ENCODE measurements at places on chromosomes 6 and 20.

GRCh38 chr6:10221178-10221577 lies 193.7 kb downstream of the TFAP2A start:
- no peak for DNase-seq

- no peak for DNase-seq
These were observed 69.9 kb downstream of the MRPL14 start for GRCh38 chr6:44057238-44057930.

DNA sequence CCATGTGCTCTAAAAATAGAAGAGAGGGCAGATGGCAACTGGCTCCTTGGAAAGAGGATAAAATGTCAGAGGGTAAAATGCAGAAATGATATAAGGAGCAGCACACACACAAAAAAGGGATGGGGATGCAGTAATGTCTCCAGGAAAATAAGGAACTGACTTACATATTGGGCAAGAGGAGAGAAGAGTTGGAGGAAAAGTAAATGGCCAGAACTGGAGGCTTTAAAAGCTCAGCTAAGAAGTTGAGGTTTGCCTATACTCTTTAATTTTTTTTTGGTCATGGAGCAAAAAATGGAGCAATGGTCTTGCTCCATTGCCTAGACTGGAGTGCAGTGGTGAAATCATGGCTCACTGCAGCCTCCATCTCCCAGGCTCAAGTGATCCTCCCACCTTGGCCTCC lies 93.7 kb downstream of the SULF2 start:
- DNase-seq, result no peak

DNA sequence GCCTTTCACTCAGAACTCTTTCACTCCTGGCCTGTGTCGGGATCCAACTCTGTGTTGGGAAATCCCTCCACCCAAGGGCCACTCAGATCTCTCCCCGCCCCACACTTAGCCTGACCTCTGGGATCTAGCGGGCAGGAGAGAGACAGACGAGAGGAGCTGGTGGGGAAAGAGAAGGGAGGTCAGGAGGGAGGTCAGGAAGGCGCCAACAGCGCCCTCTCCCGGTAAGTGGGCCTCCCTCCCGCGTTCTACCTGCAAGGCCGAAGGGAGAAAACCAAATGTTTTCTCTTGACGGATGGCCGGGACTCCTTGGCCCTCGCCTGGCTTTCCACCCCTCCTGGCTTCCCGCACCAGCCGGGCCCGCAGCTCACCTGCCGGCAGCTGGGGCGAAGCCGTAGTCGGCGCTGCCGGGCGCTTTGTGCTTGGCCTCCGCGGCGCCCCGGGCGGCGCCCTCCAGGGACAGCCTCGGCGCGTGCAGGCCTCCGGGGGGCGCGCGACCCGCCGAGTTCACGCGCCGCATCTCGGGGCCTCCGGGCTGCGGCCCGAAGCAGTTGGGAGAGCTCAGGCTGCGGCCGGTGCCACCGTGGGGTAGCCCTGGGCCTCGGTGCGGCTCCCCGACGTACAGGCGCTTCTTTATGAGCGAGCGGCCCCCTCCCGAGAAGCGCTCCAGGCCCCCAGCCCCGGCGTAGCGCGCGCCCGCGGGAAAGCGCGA lies 38.2 kb downstream of the C6orf132 start:
- DNase-seq, result no peak

DNA sequence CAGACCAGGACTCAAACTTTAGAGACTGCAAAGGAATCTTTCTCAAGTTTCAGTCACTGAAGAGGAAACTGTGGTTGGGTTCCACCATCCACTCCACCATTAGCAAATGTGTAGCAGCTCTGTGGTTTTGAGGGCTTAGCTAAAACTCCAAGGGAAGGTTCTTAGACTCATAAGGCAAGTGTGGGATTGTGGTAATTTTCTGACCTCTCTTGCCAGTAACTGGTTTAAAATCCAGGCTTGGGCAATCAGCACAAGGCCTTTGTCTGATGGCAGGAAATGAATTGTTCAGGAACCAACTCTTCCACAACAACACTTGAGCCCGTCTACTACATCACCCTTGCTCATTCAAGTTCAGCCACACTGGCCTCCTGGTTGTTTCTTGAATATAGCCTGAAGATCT lies 68.6 kb upstream of the FBXL4 start:
- DNase-seq, result no peak

DNA sequence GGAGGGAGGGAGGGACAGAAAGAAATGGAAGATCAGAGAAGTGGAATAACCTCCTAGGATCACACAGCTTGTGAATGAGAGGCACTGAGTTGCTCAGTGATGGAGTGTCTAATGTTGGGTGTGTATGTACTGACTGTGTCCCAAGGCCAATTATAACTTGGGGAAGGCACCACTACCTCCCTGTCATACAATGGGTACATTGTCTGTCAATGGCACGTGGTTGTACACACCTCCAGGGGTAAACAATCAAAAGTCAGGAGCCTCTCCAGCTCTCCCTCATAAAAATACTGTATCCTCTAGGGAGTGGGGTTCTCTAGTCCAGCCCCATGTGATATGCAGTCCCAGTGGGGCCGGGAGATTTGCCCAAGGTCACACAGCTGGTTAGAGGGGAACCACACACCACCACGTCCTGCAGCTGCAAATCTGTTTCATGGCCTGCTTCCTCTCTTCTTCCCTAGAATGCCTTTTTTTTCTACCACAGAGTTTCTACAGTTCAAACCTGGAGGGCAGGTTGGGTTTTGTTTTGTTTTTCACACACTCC lies 112.5 kb downstream of the SNX5 start:
- no peak for DNase-seq

DNA sequence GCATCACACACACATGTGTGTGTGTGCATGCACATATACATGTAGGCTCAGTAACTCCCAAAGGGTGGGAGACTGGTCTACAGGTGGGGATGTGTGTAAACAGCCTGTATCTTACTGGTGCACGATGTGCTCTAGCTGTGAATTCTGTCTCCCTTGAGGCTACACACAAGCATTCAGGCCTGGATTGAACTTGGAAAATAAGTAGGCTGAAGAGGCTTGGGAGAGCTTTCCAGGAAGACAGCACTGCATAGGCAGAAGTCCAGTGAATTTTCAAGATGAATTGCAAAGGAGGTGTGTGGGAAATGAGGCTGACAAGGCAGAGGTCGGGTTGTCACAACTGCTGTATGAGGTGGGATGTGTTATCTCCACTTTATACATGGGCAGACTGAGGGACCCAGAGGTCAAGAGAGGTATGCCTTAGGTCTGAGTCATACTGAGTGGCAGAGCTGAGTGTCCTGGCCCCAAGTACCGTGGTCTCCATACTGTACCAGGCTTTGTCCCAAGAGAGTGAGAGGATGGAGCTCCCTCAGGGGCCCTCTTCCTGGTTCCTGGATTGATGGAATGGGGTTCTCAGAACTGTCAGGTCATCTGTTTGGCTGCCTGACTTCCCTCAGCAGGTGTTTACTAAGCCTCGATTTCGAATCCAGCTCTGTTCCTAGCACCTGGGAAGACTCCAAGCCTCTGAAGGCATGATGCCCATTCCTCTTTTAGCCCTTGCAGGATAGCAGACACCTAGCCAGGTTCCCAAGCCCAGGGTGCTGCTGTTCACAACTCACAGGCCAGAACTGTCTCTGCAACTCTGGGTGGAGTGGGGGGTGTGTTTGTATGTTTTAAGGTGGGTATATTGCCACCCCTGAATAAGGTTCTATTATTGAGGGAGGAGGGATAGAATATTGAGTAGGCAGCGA lies 14.4 kb downstream of the SNPH start:
- DNase-seq, result no peak

- no peak for DNase-seq
These were observed 30.3 kb upstream of the ZBTB22 start for GRCh38 chr6:33347816-33348215.

DNA sequence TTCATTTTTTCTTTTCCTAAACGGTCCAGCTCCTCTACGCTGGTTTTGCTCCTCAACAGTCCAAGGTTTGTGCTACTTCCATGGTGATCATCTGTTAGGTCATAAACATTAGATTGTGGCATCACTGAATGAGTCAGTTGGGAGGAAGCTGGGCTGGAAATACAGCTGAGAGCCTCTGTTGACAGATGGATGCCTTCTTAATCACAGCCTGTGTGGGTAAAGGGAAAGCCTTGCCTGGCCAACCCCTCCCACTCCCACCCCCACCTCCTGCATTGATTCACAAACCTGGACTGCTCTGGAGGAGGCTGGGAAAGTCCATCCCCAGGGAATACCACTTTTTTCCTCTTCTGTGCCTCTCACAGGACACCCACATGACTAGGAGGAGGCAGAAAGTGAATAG lies 180.6 kb upstream of the CCN2 start:
- DNase-seq, result no peak

DNA sequence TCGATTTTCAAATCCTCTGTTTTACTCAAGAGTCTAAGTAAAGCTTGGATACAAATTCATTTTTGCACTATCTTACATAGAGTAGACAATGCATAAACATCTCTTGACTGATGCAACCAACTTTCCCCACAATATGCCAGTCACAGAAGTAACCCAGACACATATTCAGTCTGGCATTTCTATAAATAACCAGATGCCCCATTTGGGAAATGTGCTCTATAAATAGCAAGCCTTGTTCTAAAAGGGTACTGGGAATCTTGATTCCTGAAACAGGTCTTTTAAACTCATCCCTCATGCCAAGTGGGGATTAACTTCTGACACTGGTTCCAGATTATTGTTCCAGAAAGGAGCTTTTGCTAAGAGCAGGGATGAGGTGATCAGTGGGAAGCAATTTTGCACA lies 411.7 kb downstream of the EPM2A start:
- no peak for DNase-seq

GRCh38 chr6:27297857-27298730 lies 14.0 kb downstream of the POM121L2 start:
- no peak for DNase-seq

- DNase-seq, result no peak
These were observed 184.6 kb downstream of the ESR1 start for GRCh38 chr6:151992091-151992490.

- DNase-seq, result no peak
These were observed 929.5 kb downstream of the KIF16B start for GRCh38 chr20:15643713-15644112.

- DNase-seq, result no peak
These were observed 44.3 kb downstream of the JARID2 start for GRCh38 chr6:15290067-15290680.

DNA sequence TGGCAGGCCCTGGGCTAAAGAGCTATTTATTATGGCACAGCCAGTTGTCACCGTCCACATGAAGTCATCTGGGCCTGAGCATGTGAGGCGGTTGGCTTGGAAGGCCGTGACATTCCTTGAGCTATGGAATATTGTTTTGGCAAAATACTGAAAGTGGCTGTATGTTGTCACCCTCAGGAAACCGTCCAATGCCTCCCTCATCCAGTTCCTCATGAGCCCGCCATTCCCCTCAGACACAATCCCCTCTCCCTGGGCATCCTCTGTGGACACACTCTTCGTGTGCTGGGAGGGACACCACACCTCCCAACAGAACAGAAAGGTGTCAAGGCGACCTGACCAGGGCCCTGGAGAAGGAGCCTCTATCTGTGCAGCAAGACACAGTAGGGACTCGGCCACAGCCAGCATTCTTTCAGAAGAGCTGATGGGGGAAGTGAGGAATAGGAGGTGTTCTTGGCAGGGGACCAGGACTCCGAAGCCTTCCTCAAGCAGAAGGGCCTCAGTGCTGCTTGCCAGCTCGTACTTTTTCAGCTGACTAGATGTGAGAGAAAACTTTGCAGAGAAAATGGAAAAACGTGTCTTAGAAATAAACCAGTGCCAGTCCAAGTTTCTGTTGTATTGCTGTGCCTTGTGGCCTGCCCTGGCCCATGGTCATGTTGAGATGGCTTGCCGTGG lies 120.5 kb downstream of the SOD2 start:
- no peak for DNase-seq

DNA sequence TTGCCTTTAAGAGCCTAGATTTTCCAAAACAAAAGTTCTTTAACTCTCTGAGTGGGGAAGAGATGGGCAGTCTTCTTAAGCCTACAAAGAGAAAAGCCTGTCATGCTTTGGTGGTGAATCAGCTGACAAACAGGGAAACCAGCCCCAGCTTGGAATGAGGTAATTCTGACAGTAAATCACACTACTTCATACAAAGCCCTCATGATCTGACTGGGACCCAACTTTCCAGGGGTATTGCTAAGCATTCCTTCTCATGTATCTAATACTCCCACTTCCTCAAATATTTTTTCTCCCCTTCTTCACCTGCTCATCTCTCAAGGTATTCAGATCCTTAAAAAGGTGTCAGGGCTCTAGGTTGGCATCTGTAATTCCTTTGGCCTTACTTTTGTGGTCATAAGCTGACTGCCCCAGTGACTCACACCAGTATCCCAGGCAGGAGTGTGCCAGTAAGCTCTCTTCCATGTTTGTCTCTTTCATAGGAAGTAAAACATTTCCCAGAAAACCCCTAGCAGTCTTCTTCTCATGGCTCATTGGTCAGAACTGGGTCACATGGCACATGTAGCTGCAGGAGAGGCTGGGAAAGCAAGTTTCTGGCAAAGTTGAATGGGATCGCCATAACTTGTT lies 15.0 kb upstream of the TBC1D22B start:
- no peak for DNase-seq

DNA sequence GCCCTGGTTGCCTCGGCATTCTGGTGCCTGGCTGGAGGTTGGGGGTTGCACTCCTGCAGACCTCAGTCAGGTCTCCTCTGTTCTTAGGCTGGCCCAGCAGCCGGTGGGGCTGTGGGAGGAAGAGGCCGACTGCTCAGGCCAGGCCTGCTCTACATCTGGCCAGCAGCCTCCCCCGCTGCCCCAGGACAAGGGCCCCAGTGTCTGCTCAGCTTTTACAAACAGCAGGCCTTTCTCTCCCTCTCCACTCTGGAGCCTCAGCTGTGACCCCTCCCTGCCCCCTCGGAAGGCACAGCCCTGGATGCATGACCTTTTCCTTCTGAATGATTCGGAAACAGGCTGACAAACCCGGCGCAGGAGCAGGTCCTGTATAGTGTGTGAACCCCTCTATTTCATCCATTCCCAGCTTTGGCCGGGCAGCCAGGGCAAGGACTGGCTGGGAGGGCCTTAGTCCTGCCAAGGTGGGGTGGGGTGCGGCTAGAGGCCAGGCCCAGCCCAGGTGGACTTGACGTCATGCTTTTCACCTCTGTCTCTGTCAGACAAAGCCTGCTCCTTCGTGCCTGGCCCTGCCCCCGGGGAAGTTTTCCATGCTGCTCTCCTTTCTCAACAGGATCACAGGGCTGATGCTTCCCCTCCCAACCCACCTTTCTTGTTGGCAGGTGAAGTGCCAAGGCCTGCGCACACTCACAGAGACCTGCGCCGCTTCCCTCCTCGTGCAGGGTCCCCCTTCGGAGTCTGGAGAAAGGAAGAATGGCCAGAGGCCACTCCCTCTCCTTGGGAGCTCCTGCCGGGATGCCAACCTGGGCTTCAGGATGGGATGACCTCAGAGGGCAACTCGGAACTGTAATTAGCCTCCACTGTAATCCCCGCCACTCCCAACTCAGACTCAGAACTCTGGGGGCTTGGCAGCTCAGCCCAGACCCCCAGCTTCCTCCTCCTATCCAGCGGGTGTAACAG lies 10.1 kb upstream of the ITPR3 start:
- no peak for DNase-seq

DNA sequence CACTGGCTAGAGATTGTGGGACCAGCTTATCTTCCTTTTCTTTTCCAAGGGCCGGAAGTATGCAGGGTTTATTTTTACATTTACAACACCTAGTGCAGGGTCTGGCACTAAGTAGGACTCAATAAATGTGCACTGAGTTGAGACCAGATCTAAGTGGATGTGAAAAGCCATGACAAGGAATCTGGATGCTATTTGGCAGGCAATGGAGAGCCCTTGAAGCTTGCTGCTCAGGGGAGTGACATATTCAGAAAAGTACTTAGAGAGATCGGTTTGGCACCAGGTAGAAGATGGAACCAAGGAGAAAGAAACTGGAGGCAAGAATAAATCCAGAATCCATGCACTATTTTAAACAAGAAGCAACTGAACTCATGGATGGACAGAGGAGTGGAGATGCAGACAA lies 815.8 kb downstream of the MAFB start:
- no peak for DNase-seq
